ENCODE measurements at places on chromosomes 4 and X. TPM values are rescaled to one million over a fixed set of nuclear protein-coding genes. Genes with fewer than 3 reads are reported as not detected.

Gene COL4A5
- 35.5 TPM for total RNA-seq

- DNase-seq, result no peak
Measured at GRCh38 chr4:34198966-34199365, 2045.3 kb downstream of the ARAP2 start.

DNA sequence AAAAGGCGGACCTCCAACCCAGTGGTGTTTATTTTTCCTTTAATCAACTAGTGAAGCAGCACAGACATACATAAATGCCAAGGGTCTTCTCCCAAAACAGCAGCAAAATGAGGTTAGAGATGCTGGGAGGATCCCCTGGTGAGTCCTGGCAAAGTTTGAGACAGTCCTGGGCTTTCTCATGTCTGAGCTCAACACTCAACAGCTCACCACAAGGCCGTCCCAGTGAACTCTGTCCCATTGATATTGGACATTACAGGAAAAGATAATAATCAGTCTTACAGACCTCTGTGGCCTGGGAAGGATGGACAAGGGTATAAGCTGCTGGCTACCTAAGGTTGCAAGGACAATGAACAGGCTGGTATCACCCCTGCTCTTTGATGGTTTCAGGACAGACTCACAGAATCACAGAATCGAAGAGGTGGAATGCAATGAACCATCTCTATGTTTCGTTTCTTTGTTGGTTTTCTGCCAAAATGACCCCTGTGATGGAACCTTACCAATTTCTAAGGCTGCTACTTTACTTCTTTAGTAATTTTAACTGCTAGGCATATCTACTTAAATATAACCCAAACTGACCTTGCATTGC, 551.8 kb downstream of the RAB28 start:
- DNase-seq, result no peak

- DNase-seq, result no peak
Measured at GRCh38 chrX:153582896-153583295, 16.0 kb downstream of the CCNQ start.

Gene ZAR1
- not detected for total RNA-seq

Gene EPHA5
- total RNA-seq, result 0.24 TPM
